K562 (cell line): ENCODE measurements at places on chromosomes 5 and 9. TPM values are rescaled to one million over a fixed set of nuclear protein-coding genes. Genes with fewer than 3 reads are reported as not detected.

DNA sequence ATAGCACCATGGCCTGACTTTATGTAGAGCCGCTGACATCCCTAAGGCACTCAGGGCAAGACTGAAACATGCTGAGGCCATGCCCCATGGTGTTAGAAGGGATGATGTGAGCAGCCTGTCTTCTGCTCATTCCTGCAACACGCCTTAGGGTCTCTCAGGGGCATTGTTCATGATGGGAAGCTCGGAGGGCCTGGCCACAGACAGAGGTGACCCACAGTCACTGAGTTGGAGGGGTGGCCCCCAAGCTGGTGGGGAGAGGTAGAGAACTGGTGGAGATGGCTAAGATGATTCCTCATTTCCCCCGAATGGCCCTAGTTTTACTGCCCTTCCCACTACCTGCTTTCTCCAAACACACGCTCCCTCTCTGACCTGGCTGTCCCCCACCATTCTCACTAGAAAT is 135.2 kb downstream of the BARX1 start:
- DNase-seq = no peak

CDC20B gene
- not detected in 2 replicates for total RNA-seq

OTP gene
- 0.16 TPM in 2 replicates for total RNA-seq

GRCh38 chr5:22319798-22320197 is 533.3 kb downstream of the CDH12 start:
- DNase-seq = no peak

DNA sequence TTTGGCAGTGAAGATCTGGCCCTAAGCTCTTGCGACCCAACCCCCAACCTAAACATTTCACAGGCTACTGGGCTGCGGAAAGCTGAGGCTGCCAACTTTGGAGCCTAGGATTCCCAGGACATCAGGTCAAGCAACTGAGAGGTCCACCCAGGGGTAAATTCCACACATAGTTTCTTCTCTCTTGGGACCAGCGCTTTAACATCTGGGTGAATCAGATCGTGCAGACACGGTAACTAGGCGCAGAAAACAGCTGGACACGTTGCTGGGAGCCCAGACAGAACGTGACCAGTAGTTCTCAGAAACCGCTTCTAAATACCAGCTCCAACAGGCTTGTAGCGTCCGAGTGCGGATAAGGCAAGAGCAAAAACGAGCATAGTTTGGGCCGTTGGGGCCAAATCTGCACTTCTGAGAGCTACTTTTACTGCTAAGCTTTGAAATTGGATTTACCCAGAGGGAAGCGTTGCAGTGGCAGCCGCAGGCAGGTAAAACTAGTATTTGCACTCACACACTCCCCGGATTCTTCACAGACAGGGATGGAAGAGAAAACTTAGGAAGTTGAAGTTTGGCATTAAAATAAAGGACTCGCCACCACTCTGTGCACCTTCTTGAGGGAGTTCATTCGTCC is 11.8 kb downstream of the ITGA1 start:
- DNase-seq = peak; percentile 12

DNA sequence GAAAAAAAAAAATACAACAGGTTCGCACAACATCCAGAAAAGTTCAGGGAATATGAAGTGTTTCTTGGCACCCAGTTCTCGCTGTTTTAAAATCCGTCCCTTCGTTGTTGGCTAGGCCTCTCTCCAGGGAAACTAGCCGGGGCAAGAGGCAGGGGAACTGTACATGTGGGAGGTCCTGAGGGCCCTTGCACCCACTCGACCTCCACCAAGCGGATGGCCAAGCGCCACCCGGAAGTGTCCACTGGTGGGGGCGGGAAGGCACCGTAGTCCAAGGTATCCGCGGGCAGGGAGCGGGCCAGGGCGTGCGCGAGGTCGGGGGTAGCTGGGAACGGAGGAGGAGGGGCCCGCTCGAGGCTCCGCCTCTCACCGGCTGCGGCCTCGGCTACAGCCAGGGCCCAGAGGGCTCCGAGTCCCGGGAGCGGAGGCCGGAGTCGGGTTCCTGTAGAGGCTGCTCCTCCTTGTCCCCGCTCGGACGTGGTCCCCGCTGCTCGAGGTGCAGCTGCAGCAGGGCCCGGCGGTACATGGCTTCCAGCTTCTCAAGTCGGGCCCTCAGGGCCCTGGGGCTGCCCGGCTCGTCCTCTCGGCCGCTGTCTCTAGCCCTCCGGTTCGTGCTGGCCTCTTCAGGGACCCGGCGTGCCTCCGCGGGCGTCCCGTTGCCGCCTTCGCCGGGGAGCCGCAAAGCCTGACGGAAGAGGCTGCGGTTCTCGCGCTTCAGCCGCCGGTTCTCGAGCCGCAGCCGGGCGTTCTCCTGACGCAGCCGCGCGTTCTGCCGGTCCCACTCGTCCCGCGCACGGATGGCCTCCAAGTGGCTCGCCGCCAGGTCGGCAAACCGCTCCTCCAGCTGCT is 720 bp downstream of the TUSC1 start:
- DNase-seq = no peak

WDR31 gene
- total RNA-seq = 1.4 and 1.5 TPM in 2 replicates

- DNase-seq = no peak
These were observed 49.8 kb upstream of the ANGPTL2 start for GRCh38 chr9:127172066-127172707.

SPACA9 gene
- total RNA-seq = 0.38 and 0.40 TPM in 2 replicates

- no peak for DNase-seq
These were observed 50.7 kb upstream of the GRHPR start for GRCh38 chr9:37371565-37372464.

DNA sequence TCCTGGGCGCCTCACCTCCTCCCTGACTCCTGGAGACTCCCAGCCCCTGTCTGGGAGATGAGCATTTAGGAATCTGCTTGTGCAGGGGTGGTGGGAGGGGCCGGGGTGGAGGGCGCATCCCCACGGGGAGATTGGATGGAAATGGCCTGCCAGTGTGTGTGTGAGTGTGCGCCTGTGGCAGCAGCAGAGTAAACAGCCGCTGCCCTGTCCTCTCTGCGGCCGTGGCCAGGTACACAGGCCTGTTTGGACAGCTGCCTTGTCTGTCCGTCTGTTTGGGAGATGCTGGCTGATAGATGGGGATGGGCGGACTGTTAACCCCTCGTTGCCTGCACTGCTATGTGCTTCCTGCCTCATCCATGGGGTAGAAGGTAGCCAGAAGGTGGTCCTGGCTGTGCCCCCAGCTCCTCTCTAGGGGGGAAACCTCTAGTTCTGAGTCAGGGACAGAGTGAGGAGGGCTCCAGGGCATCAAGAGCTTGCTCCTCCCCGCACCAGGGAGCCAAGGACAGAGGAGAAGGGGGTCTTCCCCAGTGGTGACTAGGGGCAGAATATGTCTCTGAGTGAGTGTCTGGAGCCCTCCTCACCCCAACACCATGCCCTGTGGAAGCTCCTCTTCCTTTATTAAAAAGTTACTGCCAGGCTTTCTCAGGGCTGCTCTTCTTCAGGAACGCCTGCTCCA is 60.1 kb downstream of the LMX1B start:
- no peak for DNase-seq

DNA sequence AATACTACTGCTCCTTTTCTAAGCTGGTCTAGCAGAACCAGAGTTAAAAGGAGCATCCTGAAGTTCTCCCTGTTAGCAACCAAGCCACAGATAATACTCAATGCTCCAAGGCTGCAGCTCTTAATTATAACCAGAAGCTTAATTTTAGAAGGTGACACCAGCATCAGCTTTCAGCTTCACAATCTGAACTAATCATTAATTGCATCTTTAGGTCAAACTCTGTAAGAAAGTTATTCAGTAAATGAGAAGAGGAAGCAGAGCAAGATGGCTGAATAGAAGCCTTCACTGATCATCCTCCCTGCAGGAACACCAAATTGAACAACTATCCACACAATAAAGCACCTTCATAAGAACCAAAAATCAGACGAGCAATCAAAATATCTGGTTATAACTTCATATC is 38.5 kb downstream of the APBA1 start:
- no peak for DNase-seq

- DNase-seq = no peak
These were observed 324.7 kb downstream of the FAM170A start for GRCh38 chr5:119954106-119954505.

DNA sequence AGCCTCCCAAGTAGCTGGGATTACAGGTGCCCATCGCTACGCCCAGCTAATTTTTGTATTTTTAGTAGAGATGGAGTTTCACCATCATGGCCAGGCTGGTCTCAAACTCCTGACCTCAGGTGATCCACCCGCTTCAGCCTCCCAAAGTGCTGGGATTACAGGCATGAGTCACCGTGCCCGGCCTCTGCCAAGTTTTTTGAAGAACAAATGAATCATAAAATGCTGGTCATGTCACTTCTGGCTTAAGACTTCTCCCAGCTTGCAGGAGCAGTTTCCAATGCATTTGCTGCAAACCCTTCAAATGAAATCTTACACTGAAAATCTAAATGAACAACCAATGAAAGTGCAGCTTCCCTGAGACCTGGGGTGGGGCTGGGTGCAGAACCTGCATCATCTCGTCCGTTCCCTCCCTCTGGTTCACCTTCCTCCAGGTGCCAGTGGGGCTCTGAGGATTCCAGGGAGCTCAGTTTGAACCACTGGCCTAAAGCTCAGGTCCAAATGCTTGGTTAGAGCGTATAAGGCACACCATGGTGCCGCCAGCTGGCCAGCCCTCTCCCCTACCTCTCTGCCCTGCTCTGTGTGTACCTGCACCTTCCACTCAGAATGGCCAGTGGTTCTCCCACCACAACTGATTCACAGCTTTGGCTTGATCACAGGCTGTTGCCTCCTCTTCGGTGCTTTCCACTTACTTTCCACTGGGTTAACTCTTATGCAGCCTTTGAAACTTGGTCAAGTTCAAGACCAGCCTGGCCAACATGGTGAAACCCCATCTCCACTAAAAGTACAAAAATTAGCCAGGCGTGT is 39.8 kb upstream of the FUBP3 start:
- DNase-seq = no peak

FCN2 gene
- not detected in 2 replicates for total RNA-seq

TAS2R1 gene
- not detected in 2 replicates for total RNA-seq

GRCh38 chr5:116573702-116574366 is 789 bp downstream of the SEMA6A start:
- DNase-seq = no peak

CNTLN gene
- total RNA-seq = 0.04 TPM in 1 of 2 replicates, not detected in the other

GRCh38 chr9:113475992-113476391 is 12.5 kb downstream of the RGS3 start:
- DNase-seq = no peak

GRCh38 chr5:163379298-163380155 is 57.9 kb upstream of the CCNG1 start:
- DNase-seq = peak; percentile 37

MPDZ gene
- 5.7 and 6.1 TPM in 2 replicates for total RNA-seq

DNA sequence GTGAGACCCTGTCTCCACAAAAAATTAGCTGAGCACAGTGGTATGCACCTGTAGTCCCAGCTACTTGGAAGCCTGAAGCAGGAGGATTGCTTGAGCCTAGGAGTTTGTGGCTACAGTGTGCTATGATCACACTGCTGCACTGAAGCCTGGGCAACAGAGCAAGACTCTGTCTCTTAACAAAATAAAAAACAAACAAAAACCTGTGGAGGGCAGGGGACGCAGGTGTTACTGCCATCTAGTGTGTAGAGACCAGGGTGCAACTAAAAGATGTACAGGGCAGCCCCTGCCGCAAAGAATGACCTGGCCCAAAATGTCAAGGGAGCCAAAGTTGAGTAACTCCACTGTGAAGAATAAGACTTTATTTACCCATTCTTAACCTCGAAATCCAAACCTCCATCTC is 27.1 kb downstream of the ASPN start:
- peak; percentile 44 for DNase-seq

- no peak for DNase-seq
These were observed 107.9 kb upstream of the ALDH1B1 start for GRCh38 chr9:38284588-38285051.

DNA sequence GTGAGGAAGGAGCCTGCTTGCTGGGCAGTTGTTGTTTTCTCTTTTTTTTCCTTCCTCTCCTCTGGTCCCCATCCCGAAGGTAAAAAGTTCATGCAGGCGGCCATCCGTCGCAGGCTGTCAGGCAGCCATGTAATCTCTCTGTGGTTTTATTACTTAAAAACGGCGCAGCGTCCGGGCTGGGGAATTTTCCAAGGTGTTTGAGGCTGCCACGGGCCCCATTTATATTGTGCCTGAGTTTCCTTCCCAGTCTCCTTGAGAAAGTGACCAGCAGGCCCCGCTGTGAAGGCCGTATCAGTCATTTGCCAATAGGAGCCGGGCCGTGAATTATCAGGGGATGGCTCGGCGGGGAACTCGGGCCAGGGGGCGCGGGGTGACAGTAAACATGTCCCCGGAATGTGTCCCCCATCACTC is 289.7 kb downstream of the PBX3 start:
- DNase-seq = no peak

- DNase-seq = no peak
These were observed 2127.3 kb upstream of the WWC1 start for GRCh38 chr5:166163996-166164610.

DNA sequence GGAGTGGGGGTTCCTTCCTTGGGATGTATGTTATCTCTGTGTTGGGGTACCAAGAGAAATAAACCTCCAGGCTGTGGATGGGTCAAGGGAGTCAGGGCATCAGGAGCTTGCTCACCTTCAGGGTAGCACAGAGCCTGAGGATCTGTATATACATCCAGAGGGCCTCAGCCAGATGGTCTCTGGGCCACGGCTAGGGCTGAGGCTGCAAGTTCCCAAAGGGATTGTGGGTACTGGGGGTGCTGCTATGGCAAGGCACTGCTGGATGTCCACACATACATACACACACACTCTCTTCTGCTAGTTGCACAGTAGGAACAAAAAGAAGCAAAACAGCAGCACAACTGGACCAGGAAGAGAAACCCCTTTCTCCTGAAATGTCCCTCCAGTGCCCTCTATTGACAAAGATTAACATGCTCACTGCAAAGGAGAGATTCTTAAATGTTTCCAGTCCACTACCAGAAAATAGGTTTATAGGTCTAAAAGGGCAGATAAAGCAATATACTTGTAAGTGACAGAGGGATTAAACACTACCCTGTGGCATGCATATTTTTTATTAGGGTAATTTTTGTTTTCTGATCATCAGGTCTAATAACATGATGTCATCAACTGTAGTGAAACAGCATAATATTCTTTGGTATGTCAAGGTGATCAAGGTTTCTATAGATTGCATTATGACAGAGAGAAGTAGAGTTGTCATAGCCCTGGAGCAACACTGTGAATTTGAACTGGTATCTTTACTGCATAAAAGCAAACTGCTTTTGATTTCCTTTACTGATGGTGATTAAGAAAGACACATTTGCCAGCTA is 56.3 kb upstream of the KCNN2 start:
- DNase-seq = no peak

DNA sequence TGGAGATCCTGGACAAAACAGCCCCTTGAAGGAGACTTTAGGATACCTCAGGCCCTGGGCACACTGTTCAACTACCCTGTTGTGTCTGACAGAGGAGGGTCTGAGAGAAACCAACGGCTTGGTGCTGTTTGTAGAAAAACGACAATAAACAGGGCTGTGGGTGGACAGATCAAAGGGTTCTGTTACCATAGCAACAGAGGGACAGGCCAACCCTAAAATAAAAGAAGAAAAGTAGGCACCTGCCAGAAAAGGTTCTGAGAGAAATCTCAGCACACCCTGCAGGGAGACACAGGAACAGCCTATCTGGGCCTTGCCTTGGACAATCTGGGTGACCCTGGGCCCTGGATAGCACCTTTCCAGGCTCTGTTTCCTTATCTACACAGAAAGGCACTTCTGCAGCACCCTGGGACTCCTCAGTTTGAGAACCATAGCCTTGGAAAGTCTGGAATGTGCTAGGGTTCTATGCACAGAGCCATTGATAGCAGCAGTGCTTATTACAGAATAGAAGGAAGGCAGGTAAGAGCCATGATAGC is 104.8 kb upstream of the TBC1D2 start:
- no peak for DNase-seq

SPINK4 gene
- total RNA-seq = 0.80 TPM in 1 of 2 replicates, not detected in the other

- no peak for DNase-seq
These were observed 4.0 kb downstream of the TENT4A start for GRCh38 chr5:6717247-6717646.

OGN gene
- 0.07 and 0.16 TPM in 2 replicates for total RNA-seq
